ENCODE measurements at places on chromosomes 4 and X.
A peak's percentile ranks its signal among the peaks of the same experiment; 100 is the strongest.

DNA sequence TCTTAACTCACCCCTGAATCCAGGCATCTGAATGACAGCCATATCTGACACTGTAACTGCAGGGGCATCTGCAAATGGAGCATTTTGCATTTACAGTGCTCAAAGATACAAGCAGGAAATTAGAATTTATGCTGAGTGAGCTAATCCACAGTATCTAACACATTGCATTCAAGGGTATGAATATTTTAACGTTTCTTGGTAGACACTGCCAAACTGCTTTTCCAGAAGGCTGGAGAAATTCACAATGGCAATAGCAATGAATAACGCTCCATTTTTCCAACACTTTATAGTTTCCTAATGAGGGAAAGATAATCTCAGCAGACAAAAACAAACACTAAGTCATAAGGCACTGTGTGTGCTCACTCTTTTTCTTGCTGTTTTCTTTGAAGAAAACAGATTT, 30.9 kb downstream of the AADAT start:
- DNase-seq: no peak

GRCh38 chr4:8315435-8316250, 46.1 kb downstream of the HTRA3 start:
- DNase-seq: no peak

DNA sequence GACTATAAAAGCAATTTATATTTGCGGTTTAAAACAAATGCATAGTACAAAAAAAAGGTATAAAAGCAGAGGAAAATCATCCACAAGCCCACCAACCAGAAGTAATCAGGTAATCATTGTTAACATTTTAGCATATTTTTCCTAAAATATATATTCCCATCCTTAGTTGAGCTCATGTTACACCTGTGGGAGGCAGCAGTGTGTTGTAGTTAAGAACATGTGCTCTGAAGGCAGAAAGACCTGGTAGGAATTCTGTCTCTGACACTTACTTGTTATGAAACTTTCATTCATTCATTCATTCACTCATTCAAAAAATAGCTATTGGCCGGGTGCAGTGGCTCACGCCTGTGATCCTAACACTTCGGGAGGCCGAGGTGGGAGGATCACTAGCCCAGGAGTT, 15.4 kb upstream of the CDKL5 start:
- no peak for DNase-seq

DNA sequence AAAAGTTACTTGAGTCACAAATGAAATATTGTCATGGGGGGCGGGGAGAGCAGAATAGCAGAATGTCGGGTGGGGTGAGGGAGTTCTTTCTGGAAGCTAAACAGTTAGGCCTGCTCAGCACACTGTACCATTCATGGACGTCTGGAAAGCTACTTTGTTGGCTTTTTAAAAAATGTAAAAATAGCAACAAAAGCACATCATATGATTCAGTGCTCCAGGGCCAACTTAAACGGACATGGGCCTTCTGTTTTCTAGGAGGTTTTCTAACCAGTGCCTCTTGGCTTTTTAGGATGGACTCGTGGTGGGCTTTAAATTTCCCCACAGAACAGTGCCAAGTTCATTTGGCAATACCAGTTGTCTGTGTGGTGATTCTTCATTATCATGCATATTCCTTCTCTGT, 57.4 kb upstream of the CLCN4 start:
- no peak for DNase-seq

GRCh38 chr4:101304916-101305315, 42.4 kb downstream of the PPP3CA start:
- no peak for DNase-seq

DNA sequence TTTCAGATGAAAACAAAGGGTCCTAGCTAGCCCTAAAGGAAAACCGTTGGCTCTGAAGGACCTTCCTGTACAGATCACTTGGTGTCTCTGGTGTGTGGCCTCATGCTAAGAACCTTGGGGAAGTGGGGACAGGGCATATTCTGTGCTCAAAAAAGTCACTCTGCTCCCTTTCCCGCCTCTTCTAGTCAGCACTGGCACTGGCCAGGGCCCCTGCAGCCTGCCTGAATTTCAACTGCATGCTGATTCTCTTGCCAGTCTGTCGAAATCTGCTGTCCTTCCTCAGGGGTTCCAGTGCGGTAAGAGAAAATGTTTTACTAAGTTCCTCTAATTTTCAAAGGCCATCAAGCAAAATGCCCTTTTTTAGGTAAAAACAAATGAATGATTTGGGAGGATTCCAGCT, 3.4 kb downstream of the CYBB start:
- DNase-seq: no peak

DNA sequence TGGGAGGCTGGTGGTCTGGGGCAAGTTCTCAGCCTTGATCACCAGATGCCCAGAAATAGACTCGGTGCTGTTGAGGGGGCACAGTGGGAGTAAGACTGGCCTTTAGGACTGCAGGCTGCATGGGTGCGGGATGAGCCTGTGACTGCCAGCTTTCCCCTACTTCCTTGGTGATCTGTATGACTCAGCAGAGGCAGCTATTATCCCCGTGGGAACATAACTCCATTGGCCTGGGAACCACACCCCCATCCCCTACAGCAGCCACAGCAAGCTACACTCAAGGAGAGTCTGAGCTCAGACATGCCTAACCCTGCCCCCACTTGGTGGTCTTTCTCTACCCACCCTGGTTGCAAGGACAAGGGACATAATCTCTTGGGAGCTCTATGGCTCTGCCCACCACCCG, 20.6 kb downstream of the CLIC2 start:
- no peak for DNase-seq

DNA sequence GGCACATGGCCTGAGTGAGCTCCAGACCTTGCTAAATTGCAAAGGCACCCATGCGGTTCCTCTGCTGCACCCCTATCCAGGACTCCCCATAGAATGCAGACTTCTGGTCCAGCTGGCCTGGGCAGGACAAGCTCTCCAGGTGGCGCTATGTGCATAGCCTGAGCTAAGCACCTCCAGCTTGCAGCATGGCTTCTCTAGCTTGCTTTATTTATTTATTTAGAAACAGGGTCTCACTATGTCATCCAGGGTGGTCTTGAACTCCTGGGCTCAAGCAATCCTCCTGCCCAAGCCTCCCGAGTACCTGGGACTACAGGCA, 5.5 kb upstream of the WFS1 start:
- DNase-seq: peak; percentile 28

DNA sequence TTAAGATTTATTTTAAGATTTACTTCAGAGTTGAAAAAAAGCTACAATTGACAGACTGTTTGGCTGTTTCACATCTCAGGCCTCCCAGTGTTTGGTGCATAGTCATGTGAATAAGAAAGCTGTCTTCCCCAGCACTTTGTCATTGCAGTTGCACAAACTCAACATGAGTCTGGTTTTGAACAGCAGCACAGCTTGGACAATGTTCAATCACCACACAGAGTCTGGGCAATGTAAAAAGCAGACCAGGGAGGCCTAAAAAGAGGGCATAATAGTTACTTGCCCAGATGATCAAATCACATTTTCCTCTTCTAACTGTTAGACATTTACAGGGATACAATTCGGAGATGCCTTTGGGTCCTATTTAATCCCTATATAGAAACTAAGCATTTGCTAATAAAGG, 1055.0 kb downstream of the RPA4 start:
- no peak for DNase-seq

- no peak for DNase-seq
These were observed 63.0 kb upstream of the RBPJ start for GRCh38 chr4:26257850-26258249.

GRCh38 chr4:68734095-68734494, 63.6 kb upstream of the UGT2B15 start:
- no peak for DNase-seq

DNA sequence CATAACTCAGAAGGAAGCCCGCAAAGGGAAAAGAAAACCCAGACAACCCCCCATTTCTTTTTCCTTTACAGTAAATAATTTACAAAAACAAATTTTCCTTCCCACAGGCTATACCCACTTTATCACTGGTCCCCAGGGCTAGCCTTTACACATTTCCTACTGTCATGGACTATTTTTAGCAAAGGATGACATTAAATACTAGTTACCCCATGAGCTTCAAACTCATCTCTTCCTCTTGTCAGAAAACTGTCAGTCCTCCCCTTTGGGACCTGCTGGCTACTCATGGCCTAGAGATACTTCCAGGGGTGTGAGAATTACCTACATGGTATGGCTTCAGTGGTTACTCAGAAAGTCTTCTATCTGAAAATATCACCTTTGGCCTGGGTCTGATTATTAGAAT, 11.9 kb downstream of the TSC22D3 start:
- no peak for DNase-seq

DNA sequence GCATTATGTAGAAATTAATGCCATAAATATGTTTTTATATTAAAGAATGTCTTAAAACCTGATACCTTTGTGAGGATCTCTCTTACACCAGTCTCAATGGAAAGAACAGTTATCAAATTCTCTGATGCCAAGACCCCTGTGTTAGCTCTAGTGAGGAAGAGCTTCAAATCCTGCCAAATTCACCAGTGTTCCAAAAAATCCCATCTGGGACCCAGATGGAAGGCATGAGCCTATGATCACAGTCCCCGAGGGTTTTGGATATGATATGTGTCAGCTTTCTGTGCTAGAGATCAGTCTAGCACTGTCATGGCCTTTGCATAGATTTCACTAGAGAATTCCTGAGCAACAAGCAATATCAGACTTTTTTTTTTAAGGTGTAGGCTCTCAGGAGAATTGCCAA, 412.1 kb downstream of the UBE2NL start:
- DNase-seq: no peak

DNA sequence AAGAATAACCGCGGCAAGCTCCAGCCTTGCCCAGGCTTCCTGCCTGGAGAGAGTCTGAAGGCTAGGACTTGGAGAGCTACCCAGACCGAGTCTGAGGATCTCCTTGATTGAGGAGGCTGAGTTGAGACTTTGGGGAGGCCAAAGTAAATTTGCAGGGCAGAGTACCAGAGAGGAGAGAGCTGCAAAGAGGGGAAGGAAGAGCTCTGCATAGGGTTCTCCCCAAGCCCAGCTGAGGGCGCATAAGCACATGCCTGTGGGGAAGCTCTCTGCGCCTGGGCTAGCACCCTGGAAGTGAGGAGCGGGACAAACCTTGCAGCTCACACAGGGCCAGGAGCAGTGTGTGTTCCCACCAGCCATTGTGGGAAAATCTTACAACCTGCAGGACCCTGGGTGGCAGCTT, 56.1 kb downstream of the FAM193A start:
- DNase-seq: no peak

- DNase-seq: no peak
These were observed 58.4 kb upstream of the TADA2B start for GRCh38 chr4:6984612-6985425.

DNA sequence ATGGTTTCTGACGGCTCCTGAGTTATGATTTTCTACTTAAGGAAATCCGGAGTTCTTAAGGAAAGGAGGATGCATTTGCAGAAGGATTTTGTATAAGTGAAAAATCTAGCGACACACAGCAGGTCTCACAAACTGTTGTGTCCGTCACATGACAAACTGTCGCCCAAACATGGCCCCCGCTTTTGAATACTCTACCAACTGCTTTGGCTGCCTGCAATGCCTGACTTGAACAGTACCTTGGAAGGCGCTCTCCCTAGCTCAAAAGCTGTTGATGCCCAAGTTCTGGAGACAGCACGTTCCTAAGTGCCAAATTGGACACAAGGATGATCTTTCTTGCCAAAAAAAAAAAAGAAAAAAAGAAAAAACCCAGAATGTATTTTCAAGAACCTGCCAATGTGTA, 103.2 kb downstream of the ENPP6 start:
- DNase-seq: no peak

GRCh38 chr4:128322986-128323385, 35.4 kb upstream of the PGRMC2 start:
- no peak for DNase-seq

- DNase-seq: no peak
These were observed 169.2 kb upstream of the RBPJ start for GRCh38 chr4:26151615-26152014.

DNA sequence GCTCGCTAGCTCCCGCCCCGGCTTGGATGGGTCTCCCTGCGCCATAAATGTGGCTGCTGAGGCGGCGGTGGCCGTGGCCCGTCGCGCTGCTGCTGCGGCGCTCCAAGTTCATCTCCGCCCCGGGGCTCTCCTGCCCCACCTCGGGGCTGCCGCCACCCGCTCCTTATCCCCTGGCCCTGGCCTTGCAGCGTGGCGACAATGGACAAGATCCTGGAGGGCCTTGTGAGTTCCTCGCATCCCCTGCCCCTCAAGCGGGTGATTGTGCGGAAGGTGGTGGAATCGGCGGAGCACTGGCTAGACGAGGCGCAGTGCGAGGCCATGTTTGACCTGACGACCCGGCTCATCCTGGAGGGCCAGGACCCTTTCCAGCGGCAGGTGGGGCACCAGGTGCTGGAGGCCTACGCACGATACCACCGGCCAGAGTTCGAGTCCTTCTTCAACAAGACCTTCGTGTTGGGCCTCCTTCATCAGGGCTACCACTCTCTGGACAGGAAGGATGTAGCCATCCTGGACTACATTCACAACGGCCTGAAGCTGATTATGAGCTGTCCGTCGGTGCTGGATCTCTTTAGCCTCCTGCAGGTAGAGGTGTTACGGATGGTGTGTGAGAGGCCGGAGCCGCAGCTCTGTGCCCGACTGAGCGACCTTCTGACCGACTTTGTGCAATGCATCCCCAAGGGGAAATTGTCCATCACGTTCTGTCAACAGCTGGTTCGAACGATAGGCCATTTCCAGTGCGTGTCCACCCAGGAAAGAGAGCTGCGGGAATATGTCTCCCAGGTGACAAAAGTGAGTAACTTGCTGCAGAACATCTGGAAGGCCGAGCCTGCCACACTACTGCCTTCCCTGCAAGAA, 763 bp downstream of the USP38 start:
- DNase-seq: peak; percentile 19

DNA sequence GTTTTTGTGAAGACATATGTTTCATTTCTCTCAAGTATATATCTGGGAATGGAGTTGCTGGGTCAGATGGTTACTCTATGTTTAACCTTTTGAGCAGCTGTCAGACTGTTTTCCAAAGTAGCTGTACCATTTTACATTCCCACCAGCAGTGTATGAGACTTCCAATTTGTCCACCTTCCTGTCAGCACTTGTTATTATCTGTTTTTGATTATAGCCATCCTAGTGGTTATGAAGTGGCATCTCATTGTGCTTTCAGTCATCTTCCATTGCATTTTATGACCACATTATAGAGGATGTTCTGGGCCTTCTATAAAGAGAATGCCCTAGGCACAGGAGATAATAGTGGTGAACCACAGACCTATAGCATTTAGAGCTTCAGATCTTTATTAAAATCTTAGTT, 39.2 kb downstream of the CLCN4 start:
- DNase-seq: no peak

DNA sequence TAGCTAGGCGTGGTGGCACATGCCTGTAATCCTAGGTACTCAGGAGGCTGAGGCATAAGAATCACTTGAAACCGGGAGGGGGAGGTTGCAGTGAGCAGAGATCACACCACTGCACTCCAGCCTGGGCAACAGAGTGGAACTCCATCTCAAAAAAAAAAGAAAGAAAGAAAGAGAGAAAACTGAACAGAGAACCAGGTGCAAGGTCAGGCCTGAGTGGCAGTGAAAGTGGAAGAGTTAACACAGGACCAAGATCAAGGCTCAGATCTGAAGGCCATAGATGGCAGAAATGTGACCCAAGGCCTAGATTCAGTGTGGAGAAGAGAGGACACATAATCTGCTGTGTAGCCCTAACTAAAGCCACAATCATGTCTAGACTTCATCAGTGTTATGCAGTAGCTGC, 4.9 kb upstream of the ZNF630 start:
- DNase-seq: no peak

All from activated CD4-positive, alpha-beta T cell treated with anti-CD3 and anti-CD28 coated beads, Interleukin-2, Interleukin-4, amounts not matched to agents 100 ng/mL and 50 ng/mL, durations not matched to agents 16 hours and 8 hours (primary cell).